ENCODE measurements at places on chromosomes 7 and 10.
A peak's percentile ranks its signal among the peaks of the same experiment; 100 is the strongest.

DNA sequence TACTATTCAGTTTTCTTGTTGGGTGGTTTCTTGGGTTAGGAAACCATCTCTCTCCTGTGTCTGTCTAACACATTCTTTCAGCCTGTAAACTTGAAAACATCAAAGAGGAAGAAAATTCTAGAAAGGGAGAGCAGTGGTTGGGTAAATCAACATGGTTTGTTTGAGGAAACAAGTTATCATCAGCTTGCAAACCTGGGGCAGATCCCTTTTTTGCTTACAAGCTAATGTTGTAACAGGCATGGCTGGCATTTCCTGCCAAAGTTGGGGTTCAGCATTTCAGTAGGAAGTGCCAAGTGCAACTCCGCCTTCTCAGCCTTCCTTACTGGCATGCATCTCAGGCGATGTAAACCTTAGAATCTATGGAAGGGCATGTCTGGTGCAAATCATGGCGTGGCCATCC, 112.6 kb downstream of the EEPD1 start:
- peak; percentile 41 for DNase-seq

DNA sequence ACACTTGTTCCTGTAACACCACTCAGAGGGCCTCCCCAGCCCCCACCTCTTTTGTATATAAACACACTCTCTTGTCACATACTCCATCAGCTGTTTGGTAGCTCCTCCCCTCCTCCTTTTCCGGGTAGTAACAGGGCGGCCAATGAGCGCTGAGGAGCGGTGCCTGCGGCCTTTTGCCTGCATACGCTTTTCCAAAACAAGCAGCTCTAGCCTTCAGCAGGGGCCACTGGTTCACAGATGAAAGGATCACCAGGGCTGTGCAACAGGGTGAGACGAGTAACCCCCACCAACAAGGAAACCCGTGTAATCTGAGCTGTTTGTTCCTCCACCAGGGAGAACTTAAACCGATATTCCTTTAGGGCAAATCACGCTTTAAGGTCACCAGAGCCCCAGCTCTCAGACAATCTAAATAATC, 3.9 kb downstream of the UBE2H start:
- peak; percentile 98 for DNase-seq

GRCh38 chr7:52830801-52831200, 204.6 kb upstream of the POM121L12 start:
- no peak for DNase-seq

DNA sequence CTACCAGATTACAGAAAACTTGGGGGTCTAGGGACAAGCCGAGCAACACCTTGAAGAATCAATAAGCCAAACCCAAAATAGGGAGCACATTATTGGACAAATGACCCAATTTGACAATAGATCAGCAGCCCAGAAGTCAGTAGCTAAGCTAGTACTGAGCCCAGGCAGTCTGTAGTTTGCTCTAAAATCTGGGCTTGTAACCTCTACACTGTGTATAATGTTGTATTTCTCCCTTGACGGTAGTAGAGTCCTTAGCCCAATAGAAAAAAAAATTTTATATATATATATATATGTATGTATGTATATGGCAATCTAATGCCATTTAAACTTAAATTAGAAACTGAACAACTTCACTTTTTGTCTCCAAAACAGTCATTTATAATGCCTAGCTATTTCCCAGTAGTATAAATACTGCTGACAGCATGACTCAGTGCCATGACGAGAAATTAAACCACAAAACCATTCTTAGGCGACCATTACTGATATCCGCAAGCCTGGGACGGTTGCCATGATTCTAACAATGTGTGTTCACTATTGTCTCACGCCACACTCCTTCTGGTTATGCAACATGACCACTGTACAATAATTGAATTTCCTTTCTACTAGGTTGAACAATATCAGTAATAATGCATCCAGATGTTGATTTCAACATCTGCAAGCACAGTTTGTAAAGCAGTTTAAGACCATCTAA, 110.5 kb downstream of the IPMK start:
- peak; percentile 95 for DNase-seq

DNA sequence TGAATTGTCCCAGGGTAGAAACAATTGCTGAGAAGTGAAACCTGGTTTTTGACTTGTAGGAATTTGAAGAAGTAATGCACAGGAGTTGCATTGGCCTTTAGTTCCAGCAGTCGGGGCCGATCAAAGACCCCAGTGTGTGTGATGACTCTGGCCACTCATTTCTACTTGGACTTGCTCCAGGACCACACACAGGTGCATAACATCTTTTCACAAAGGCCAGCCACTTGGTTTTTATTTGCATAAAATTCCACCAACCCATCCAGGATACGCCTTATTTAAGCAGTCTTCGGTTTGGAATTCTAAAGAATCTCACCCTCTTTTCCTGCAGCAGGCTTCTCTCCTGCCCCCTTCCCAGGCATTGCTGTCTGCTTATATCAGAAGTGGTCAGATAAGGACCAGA, 162.0 kb upstream of the HABP2 start:
- DNase-seq, result no peak

DNA sequence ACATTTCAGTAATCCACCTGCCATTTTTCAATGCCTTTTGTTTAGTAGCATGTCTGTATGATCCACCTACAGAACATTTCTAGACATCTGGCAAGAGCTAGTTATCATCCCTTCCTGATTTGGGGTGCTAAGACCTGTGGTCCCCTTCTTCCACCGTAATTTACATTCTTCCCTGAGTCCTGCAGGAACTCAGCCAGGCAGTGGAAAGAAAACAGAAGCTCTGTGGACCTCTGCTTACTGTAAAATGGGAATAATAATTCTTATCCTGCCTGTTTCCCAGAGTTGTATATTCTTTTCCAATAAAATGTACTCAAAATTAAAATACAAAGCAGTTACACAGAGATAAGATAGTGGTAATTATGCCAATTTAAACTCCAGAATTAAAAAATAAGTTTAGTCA, 126.9 kb downstream of the TCF7L2 start:
- no peak for DNase-seq
